ENCODE measurements at places on chromosomes 13 and 19. TPM values are rescaled to one million over a fixed set of nuclear protein-coding genes. Genes with fewer than 3 reads are reported as not detected.

GRCh38 chr13:104584481-104584880 lies 1518.3 kb upstream of the SLC10A2 start:
- no peaks in the 10 kb centered on the region for H3K27me3 ChIP-seq
- no peaks in the 10 kb centered on the region for H3K4me1 ChIP-seq
- H3K27ac ChIP-seq = no peak overlapping the region
- H3K36me3 ChIP-seq = no peaks in the 10 kb centered on the region
- no peak overlapping the region for H3K4me3 ChIP-seq

Gene ZNF547
- total RNA-seq = 3.6 TPM

- no peaks in the 10 kb centered on the region for H3K36me3 ChIP-seq
- no peak for DNase-seq
- no peak overlapping the region for H3K27ac ChIP-seq
- H3K27me3 ChIP-seq = no peaks in the 10 kb centered on the region
Measured at GRCh38 chr13:23460309-23460708, 26.8 kb upstream of the SACS start.

GRCh38 chr19:35223084-35223790 lies 5.3 kb downstream of the FAM187B start:
- no peak overlapping the region for H3K4me3 ChIP-seq
- no peak overlapping the region for H3K27ac ChIP-seq
- H3K27me3 ChIP-seq = no peaks in the 10 kb centered on the region
- no peaks in the 10 kb centered on the region for H3K4me1 ChIP-seq
- no peaks in the 10 kb centered on the region for H3K36me3 ChIP-seq

DNA sequence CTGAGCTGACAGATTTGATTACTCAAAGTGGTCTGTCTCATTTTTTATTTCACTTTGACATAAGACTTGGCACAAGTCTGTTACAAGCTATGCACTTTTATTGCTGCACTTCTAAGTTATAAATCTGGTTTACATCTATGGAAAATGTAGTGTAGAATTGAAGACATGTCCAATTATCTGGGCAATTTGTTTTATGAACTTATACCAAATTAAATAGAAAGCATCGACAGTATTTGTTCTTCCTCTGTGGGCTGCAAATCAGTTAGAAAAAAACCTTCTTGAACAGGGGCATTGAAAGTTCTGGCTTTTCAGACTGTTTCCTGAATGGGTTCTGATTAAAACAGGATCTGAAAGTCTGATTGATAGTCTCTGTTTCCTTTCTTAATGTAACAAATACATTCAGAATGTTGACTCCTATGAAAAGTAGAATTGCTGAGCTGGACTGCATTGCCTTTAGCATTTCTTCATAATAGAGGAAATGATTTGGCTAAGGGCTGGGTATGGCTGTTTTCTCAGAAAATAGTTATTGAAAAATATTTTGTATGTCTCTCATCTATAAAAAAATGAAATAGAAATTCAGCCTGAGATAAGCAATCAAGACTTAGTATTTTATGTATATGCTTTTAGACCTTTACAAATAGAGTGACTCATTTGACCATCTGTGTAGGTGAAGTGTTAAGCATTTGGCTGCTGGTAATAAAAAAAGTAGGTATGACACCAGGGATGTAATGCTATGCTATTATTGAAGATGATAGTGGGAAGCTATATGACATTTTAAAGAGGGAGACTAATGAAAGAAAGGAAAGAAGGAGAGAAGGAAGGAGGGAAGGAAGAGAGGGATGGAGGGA lies 210.9 kb upstream of the SPRY2 start:
- DNase-seq = no peak
- H3K27ac ChIP-seq = no peak overlapping the region
- H3K27me3 ChIP-seq = no peaks in the 10 kb centered on the region
- H3K36me3 ChIP-seq = no peaks in the 10 kb centered on the region
- H3K4me1 ChIP-seq = no peaks in the 10 kb centered on the region
- H3K4me3 ChIP-seq = no peak overlapping the region

DNA sequence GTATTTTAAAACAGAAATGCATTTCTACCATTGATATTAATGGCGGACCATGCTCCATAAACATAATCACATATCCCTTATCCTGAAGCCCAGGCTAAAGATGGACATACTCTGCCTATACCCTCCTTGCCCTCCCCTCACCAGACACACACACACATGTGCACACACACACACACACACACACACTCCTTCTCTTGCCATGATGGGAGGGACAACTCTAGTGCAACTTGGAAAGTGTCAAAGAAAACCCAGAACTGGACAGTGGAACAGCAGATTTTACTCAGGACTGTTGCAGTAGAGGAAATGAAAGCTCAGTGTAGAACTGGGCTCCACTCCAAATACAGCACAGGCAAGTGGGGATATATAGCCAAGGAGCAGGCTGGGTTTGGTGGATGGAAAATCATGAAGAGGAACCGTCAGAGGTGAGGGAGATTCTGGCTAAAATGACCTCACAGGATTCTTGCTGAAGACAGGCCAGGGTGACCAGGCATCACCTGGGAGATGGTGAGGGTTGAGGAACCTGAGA lies 40.8 kb downstream of the TNFRSF19 start:
- no peak overlapping the region for H3K4me3 ChIP-seq
- no peak overlapping the region for H3K27ac ChIP-seq
- H3K4me1 ChIP-seq = no peaks in the 10 kb centered on the region

Gene GPC6
- total RNA-seq = not detected

- no peak overlapping the region for H3K4me3 ChIP-seq
- DNase-seq = no peak
- H3K27ac ChIP-seq = no peak overlapping the region
- H3K4me1 ChIP-seq = no peaks in the 10 kb centered on the region
Measured at GRCh38 chr13:112225429-112226090, 150.6 kb upstream of the SPACA7 start.

DNA sequence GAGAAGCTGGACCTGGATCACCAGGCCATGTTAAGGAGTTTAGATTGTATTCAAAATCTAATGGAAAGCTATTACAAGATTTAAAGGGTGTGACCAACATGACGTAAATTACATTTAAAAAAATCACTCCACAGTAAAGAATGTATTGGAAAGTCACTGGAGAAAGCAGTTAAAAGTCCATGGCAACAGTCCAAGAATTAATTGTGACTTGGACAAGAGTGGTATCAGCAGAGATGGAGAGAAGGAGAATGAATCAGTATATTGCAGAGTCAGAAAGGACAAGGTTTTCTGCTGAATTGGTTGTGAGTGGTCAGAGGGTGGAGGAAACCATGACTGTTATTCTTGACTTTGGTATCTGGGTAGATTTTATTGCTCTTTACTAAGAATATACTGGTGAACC lies 535.1 kb upstream of the SLITRK1 start:
- no peak for DNase-seq
- H3K4me1 ChIP-seq = no peaks in the 10 kb centered on the region
- no peak overlapping the region for H3K27ac ChIP-seq
- H3K36me3 ChIP-seq = no peaks in the 10 kb centered on the region
- no peaks in the 10 kb centered on the region for H3K27me3 ChIP-seq
- no peak overlapping the region for H3K4me3 ChIP-seq

DNA sequence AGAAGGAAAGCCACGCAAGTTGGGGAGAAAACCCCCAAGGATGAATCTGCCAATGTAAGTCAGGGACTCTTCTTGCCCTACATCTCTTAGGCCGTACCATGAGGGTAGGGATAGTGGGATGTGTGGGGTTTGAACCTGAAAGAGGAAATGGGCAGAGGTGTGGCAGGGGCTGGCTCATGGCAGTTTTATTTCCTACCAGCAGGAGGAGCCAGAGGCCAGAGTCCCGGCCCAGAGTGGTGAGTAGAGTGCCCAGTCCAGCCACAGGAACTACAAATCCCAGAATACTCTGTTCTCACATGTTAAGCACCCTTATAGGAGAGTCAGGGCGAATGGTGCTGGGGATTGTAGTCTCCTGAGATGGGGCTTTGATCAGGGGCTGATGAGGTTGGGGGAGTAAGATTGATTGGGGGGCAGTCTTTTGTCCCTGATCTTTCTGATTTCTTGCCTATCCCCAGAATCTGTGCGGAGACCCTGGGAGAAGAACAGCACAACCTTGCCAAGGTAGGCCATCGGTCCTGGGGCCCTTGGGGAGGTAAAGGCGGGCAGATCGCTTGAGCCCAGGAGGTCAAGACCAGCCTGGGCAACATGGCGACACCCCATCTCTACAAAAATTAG lies 16.5 kb downstream of the VASP start:
- H3K27me3 ChIP-seq = no peaks in the 10 kb centered on the region
- H3K4me3 ChIP-seq = no peak overlapping the region
- H3K27ac ChIP-seq = no peak overlapping the region
- peaks cover 8% of the 10 kb centered on the region for H3K36me3 ChIP-seq

DNA sequence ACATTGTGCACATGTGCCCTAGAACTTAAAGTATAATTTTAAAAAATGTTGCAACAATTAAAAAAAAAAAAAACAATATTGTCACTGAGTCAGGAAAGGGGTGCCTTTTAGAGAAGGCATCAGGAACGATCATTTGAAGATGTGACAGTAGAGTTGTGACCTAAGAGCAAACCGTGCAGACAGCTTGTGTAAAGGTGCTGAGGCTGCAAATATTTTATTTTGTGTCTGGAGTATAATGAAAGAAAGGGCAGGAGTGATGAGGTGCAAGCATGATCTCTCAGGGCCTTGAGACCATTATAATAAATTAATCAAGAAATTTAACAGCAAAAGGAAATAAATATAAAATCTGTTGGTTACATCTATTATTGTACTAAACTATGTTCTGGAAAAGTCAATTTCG lies 1219.7 kb downstream of the OLFM4 start:
- no peak overlapping the region for H3K27ac ChIP-seq
- H3K4me3 ChIP-seq = no peak overlapping the region

DNA sequence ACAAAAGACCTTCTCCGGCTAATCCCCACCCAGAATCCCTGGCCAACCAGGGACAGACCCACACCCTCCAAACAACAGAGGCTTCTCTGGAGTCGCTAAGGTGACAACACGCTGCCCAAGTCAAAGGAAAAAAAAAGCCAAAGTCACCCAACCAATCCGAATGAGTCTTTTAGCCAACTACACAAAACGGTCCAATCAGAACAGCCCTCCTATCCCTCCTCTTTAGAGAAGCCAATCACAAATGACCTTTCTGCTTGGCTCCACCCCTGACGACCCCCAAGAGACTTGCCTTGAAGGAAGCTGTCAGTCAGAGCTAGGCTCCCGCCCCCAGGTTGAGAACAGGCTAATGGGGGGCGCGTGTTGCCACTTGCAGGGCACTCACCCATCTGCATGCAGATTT lies 6.6 kb upstream of the FBXW9 start:
- no peaks in the 10 kb centered on the region for H3K4me1 ChIP-seq
- no peak overlapping the region for H3K27ac ChIP-seq
- no peak for DNase-seq
- no peak overlapping the region for H3K4me3 ChIP-seq

DNA sequence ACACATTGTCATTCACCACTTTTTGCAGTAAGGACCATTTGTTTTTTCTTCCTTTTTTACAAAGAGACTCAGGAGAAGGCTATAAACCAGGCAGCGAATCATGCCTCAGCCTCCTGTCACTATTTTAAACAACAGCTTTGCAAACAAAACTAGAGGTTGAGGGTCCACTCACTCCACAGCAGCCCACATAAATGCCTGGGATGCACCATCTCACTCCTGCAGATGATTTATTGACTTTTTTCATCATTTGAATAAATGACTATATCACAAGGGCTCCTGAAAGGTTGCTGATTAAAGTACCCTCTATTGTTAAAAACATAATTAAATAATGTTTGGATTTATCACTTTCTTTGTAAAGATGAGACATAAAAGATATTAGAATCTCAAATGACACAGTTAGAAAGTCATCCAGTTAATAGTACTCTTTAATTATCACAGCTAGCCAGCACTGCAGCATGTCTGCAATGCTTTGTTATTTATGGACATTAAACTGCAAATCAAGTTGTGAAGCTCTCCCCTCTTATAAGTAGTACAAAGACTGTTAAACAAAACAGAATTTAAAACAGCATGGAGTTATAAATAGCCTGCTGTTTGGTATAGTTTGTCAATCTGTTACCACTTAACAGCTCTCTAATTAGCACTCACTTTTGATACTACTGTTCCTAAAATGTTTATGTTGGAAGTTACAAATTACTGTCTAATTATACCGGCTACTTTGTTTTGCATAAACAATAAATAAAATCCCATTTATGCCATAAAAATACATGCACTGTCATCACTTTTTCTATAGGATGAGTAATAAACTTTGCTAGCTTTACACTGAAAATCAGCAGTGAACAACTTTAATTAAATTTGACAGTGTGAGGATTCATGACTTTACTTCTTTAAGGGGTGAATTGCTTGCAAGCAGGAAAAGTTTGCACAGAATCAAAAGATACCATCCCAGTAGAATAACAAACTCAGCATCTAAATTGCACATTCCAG lies 853.2 kb downstream of the UQCRFS1 start:
- H3K36me3 ChIP-seq = no peaks in the 10 kb centered on the region
- H3K27ac ChIP-seq = no peak overlapping the region
- no peak overlapping the region for H3K4me3 ChIP-seq
- no peak for DNase-seq

Gene OXGR1
- total RNA-seq = not detected
